ENCODE measurements at places on chromosomes 5 and 9.

DNA sequence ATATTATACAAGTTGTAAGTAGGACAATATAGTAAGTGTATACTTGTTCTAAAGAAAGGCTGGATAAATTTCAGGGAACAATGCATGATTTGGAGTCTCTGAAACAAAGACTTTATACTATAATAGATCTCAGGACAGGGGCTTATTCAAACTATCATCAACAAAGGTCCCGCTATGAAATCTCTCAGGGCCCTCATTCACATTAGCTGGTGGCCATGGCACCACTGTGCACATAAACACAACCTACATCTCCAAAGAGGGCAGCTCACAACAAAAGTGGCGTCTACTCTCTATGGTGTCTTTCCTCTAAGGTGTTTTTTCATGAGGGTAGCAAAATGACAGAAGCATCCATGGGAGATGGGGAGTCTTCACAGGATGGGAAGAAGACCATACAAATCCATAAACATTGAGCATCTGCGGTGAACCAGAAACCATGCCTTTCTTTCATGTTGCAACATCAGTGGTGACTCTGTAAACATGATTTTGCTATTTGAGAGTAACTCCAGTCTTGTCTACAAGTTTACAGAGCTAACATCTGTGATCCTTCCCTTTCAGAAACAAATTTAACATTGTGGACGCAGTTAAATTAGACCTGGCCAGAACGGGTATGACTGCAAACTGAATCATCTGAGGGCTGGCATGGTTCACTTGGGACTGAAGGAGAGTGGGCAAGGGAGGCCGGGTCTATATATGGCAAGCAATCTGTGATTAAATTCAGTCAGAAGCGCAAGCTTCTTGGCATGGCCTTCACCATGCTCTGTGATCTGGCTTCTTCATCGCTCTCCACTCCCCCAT is 5.5 kb downstream of the TTLL11 start:
- DNase-seq, result no peak

DNA sequence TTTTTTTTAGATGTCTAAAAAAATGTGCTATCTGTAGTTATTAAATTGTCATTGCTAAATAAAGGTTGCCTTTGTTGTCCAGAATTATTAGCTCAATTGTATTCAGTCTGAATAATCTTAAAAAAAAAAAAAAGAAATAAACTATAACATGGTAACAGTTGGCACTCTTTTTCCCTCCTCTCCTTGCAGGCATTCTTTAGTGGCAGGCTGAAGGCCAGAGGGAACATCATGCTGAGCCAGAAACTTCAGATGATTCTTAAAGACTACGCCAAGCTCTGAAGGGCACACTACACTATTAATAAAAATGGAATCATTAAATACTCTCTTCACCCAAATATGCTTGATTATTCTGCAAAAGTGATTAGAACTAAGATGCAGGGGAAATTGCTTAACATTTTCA is 87.6 kb upstream of the FAM170A start:
- no peak for DNase-seq

- DNase-seq, result no peak
These were observed 363.8 kb upstream of the CDH18 start for GRCh38 chr5:20351849-20352248.

DNA sequence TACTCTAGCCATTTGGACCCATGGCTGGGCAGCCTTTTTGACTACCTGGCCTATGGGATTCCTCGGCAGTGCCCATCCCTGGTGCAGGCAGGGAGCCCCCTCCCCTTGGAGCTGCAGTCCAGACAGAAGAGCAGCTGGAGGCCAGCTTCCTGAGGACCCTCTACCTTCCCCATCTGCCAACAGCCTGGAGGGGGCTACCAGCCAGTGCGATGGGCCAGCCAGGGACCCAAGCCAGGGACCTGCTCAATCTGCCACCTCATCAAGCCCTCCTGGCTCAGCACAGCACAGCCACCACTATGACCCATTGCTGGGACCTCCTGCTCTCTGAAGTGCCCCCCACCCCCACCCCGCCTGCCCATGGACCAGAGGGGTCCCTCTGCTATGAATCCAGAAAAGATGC is 22.6 kb upstream of the TDRD7 start:
- DNase-seq, result no peak

GRCh38 chr9:89426384-89426961 is 71.4 kb downstream of the SEMA4D start:
- no peak for DNase-seq
